HFF-Myc (cell line): ENCODE measurements at places on chromosomes 16 and 17.

GRCh38 chr17:72580321-72581127 is 459.7 kb downstream of the SOX9 start:
- DNase-seq: no peak

- no peak for DNase-seq
Measured at GRCh38 chr17:15012351-15012980, 252.7 kb downstream of the PMP22 start.

- DNase-seq: no peak
Measured at GRCh38 chr17:81374890-81375289, 20.4 kb upstream of the BAHCC1 start.

- no peak for DNase-seq
Measured at GRCh38 chr17:57945996-57946797, 9.0 kb downstream of the CUEDC1 start.

GRCh38 chr17:36602030-36602748 is 806 bp downstream of the MRM1 start:
- DNase-seq: no peak

GRCh38 chr17:55069983-55070529 is 101.5 kb downstream of the STXBP4 start:
- no peak for DNase-seq

- no peak for DNase-seq
Measured at GRCh38 chr16:52076332-52076731, 470.6 kb downstream of the TOX3 start.

DNA sequence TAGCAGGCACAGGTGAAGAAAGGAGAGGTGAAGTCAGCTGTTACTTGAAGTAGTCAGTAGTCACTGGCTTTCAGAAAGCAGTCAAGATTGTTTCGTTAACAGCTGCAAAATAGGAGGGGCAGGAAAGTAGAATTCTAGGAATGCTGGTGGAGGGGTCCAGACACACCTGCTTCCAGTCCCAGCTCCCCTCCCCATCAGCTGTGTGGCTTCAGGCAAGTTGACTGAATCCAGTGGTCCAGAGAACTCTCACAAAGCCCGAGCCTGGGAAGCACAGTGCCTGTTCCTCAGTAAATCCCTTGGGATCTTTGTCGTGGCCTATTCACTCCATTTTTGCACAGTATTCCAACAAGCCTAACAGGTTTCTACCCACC is 4.6 kb upstream of the SOCS1 start:
- DNase-seq: no peak

GRCh38 chr16:65336160-65336559 is 214.3 kb upstream of the CDH11 start:
- no peak for DNase-seq

DNA sequence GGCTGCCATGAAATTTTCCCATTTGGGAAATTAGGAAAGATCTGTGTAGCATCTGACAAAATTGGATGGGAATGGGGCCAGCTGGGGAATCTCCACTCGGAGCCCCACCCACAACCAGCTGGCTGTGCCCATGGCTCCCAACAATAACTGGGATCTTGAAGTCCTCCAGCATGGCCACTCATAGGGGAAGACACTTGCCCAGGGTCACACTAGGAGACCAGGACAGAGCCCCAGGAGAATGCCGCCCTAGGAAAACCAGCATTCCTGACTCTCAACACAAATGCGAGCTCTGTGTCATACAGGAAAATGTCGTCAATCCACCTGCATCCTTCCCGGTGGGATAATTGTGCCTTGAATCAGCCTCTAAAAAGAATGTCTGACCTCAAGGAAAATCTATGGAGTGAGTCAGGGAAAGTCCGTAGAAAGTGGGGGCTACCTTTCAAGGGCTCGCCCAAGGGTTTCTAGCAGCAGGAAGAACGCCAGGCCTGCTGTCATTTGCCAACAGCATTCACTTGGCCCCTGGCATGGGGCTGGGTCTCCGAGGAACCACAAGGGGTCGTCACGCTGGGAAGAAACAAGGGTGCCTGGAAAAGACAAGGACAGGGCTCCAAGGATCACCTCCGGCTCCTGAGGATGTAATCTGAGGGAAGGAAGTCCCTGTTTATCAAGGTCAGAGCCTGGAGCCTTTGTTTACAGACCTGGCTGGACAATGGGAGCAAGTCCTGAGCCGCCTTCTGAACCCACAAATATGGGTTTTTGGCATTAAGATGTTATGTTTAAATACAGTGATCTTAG is 15.9 kb downstream of the CDH5 start:
- DNase-seq: peak; percentile 55

GRCh38 chr17:31130286-31131224 is 35.8 kb downstream of the NF1 start:
- DNase-seq: no peak

- DNase-seq: no peak
Measured at GRCh38 chr16:29154676-29155121, 169.8 kb downstream of the LAT start.

GRCh38 chr16:65213866-65214595 is 92.2 kb upstream of the CDH11 start:
- DNase-seq: no peak
